ENCODE measurements at places on chromosomes 2 and 18. TPM values are rescaled to one million over a fixed set of nuclear protein-coding genes. Genes with fewer than 3 reads are reported as not detected.

- no peak for DNase-seq
Observed at GRCh38 chr2:236113948-236114347, 54.2 kb downstream of the GBX2 start.

GRCh38 chr2:86224645-86225355 lies 25.5 kb downstream of the MRPL35 start:
- DNase-seq: no peak

GRCh38 chr2:182921234-182921633 lies 54.8 kb upstream of the FRZB start:
- DNase-seq: no peak

GRCh38 chr2:11160731-11161455 lies 5.6 kb downstream of the SLC66A3 start:
- no peak for DNase-seq

DNA sequence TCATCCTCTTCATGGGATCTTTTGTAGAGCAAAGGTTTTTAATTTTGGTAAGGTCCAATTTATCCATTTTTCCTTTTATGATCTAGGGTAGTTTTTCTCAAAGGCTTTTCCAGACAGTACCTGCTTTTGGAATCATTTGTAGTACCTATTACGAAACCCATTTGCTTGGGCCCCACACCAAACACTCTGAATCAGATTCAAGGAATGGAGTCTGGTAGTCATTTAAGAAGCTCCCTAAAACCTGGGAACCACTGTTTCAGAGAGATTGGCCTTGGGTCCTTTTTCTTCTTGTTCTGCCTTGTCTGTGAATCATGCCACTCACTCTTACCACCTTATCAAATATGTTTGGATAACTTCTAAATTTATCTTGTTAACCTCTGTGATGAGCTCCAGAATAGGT lies 40.3 kb downstream of the OSBPL6 start:
- no peak for DNase-seq

DNA sequence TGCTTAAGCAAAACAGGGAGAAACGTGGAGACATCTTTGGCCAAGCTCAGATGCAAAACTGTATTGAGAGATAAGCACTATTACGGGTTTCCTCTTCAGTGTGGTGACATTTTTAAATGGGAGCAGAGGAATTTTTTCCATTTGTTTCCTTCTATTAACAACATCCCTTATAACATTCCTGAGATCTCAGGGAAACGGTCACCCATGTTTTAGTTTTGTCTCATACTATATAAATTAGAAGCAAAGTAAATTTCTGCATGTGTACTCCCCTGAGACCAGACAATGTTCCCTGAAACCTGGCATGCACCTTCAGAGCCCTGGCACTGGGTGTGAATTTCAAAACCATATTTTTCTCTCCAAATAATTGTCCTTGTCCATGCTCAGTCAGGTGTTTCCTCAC lies 57.6 kb upstream of the RNF152 start:
- DNase-seq: no peak

DNA sequence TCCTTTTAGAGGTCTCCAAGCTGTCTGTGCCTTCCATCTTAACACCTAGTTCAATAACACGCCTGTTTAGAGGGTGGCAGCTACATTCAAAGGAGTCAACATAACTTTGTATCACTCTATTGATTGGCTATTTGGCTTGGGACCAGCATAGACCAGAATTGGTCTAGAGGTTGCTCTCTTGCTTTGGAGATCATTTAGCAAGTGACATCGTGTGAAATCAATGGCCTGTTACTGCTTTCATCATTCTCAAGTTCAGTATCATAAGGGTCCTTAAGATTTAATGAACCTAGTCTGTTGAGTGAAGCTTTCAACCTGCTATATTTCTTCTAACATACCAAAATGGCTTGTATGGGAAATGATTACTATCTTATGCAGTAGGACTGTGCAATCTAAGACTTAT lies 768.2 kb downstream of the NRXN1 start:
- DNase-seq: no peak

DNA sequence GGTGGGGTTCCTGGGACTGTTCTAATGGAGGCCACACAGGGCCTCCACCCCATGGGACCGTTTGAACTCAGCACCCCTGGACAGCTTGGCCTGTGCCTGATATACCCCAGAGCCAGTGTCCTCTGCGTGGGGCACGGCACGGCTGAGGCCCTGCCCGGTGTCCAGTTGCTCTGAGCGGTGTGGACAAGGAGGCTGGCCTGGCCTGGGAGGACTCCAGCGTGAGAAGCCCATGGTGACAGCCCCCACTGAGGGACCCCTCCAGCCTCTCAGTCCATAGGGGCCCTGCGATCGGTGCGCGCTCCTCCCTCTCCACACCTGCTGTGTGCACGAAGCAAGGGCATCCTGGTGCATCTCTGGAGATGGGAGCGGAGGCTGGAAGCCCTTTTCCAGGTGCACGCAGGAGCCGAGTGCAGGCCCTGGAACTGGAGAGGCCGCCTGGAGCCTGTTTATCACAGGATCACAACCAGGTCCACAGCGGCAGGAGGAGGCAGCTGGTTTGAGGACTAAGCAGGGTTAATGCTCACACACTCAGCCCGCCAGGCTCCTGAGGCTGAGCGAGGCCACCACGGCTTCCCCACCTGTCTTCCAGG lies 120.2 kb downstream of the PTGR3 start:
- DNase-seq: no peak

GRCh38 chr2:53826587-53827397 lies 33.0 kb downstream of the GPR75 start:
- DNase-seq: no peak

DNA sequence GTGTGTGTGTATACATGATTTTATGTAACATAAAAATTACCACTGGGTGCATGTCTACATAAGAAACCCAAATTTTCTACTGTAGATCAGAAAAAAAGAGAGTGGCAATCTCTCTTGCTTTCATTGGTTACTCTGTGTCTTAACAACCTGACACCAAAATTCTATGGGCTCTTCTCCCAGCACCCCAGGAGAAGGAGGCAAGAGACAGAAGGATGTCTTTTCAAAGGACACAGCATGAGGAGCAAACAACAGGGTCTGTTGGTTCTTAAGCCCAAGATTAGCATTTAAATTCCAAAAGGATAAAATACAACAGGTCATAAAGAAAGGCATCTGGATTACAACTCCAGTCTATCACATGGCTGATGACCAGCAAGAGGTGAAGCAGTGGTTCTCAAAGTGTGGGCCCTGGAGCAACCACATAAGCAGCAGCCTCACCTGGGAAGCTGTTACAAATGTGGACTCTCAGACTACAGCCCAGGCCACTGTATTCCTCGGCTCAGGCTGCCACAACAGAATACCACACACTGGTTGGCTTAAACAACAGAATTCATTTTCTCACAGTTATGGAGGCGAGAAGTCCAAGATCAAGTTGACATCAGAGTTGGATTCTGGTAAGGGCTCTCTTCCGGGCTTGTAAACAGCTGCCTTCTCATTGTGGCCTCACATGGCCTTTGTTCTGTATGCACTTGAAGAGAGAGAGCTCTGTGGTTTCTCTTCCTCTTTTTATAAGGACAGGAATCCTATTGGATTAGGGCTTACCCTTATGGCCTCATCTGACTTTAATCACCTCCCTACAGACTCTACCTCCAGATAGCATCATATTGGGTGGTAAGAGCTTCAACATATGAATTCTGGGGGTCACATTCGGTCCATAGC lies 79.8 kb upstream of the RNF152 start:
- DNase-seq: no peak

- DNase-seq: peak; percentile 22
Observed at GRCh38 chr2:8115966-8116365, 565.9 kb upstream of the ID2 start.

GRCh38 chr2:231900486-231900942 lies 25.7 kb downstream of the NPPC start:
- DNase-seq: peak; percentile 50

GRCh38 chr2:45754131-45755010 lies 102.9 kb downstream of the PRKCE start:
- no peak for DNase-seq

DNA sequence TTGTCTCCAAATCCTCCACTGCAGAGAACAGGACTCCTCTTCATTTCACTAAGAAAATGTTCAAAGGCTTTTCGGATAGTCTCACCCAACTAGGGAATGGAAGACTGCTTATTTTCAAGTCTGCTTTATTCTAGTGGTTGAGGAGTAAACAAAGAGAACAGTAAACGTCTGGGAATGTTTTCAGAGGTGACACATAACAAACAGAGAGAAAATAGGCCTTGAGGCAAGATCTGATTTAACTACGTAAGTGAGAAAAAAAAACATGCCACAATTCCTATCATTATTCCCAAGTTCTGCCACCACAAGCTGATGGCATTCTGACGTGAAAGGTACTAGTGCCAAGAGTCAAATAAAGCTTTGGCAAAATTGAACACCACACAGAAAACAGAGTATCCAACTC lies 16.7 kb upstream of the WIPF1 start:
- peak; percentile 85 for DNase-seq

- DNase-seq: no peak
Observed at GRCh38 chr2:28906821-28907220, 12.4 kb downstream of the WDR43 start.

GRCh38 chr2:63058921-63059792 lies 8.5 kb downstream of the OTX1 start:
- DNase-seq: no peak

- no peak for DNase-seq
Observed at GRCh38 chr2:104429639-104430358, 424.1 kb upstream of the POU3F3 start.

- no peak for DNase-seq
Observed at GRCh38 chr18:66990909-66991308, 387.0 kb upstream of the CDH19 start.

- peak; percentile 68 for DNase-seq
Observed at GRCh38 chr2:215931256-215931903, 82.0 kb downstream of the MREG start.

- DNase-seq: no peak
Observed at GRCh38 chr2:33336036-33336625, 140.3 kb upstream of the RASGRP3 start.

DNA sequence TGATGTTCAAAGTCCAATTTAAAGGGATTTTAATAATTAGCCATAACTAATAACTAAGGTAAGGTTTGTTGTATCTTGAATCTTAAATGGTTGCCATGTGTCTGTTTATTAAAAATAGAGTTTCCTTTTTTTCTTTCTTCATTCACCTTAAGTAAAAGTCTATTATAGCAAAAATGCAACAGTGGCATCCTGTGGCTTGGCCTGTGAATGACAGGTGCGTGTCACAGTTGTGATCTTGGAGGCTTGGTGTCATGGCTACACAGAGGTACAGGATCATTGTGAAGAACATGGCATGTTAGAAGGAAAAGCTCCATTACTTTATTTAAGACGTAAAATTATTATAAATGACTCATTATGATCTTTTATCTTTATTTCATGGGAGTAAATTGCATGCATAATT lies 246.1 kb downstream of the BCL2 start:
- no peak for DNase-seq

DNA sequence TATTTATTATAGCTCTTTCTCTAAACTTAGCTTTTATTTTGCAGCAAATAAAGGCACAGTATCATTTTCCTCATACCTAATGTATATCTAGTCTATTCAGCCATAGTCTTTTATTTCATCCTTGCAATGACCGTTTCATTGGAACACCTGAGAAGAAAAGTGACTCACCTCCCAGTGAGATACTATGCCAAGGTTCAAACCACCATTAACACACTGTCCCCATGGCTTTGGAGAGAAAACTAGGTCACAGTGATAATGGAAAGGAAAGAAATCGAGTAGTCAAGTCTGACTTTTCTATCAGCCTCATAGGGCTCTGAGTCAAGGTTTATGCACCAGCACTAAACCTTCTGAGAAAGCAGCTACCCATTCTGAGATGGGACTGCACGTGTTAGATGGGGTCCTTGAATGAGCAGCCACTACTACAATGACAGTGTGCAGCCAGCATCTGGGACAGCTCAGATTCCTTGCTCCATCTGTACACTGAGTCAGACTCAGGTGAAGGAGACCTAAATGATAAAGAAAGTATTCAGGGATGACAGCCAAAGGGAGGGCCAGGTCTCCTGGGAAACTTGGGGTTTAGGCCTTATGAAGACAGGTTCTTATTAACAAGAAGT lies 971.1 kb upstream of the ACVR2A start:
- no peak for DNase-seq

- DNase-seq: no peak
Observed at GRCh38 chr2:88852753-88853402, 161.4 kb downstream of the RPIA start.

GRCh38 chr2:44886414-44886813 lies 55.1 kb upstream of the SIX3 start:
- DNase-seq: no peak

DNA sequence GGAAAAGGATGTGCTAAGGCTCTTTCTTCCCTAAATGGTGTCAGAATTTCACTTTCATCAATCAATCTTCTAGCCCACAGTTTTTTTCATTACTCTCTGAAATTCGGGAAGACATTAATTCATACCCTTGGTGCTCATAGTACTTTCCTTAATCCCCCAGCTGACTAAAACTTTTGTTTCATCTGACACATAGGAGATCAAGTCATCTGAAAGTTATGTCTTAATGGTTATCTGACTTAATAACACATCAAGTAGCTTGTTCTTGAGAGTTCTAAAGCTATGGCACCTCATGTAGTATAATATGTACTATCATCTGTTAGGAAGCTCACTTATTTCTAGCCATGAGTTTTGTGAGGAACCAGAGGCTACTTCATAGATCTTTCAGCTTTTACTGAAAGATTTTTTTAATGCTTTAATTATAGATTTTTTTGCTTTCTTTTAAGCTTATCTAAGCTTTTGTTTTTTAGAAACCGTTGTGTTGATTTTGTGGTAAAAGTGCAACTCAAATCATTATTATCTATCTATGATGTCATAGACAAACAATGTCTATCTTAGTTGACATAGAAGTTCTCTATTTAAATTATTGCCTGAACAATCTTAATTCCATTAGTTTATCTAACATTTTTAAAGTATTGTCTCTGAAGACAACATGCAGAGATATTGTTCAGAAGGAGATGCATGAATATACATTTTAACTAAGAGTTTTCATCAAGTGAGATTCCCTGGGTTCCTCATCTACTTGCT lies 93.6 kb upstream of the UBXN4 start:
- DNase-seq: no peak

CFAP221 gene
- total RNA-seq: not detected

CYP27C1 gene
- 0.05 TPM for total RNA-seq

NR4A2 gene
- total RNA-seq: 5.5 TPM

CXCR2 gene
- total RNA-seq: not detected

FHOD3 gene
- 67.6 TPM for total RNA-seq

MLPH gene
- total RNA-seq: 27.4 TPM

RESP18 gene
- not detected for total RNA-seq

GCG gene
- not detected for total RNA-seq

AQP12A gene
- not detected for total RNA-seq

GRB14 gene
- not detected for total RNA-seq

RFX8 gene
- 2.9 TPM for total RNA-seq

CHRNA1 gene
- 0.14 TPM for total RNA-seq

CRYBA2 gene
- total RNA-seq: not detected

C2orf72 gene
- total RNA-seq: not detected

CNTNAP5 gene
- not detected for total RNA-seq

ERFE gene
- 0.41 TPM for total RNA-seq

PDE6D gene
- 22.5 TPM for total RNA-seq

CAVIN2 gene
- 2.8 TPM for total RNA-seq

Measured in HFFc6 (cell line).